Small intestine (tissue), 16 donors: ENCODE measurements at places on chromosomes 11 and 22.

- no peak for DNase-seq
These were observed 9.6 kb downstream of the SSTR3 start for GRCh38 chr22:37202716-37203115.

- peak; percentile 16 for DNase-seq
These were observed 35.0 kb upstream of the ADORA2A start for GRCh38 chr22:24392218-24392931.

DNA sequence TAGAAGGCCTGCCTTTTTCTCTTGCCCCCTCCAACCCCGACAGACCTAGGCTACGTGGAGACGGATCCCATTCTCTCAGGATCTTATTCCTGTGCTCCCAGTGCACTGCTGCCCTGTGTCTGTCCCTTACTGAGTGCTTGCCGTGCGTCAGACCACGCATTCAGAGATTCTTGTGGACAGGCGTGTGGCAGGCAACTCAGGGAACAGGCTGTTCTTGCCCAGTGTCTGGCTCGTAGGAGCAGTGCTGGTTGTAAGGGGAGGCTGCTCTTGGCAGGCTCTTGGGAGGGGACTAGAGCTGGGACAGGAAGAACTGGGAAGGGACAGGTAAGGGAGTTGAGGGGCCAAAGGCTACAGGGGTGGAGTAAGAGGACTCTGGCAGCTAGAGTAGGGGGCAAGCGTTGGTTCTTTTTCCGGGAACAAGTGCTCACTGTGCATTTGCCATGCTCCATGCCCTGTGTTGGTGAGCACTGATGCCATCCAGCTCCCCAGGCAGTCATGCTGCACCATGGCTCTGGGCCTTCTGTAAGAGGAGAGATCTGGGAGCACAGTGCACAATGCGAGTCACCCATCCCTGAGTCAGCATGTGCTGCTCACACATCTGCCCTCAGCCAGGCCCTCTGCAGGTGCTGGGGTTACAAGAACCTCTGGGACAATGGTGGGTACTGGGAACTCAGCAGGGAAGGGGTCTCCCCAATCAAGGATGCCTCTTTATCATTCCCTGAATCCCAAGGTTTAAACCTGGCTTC is 119.1 kb downstream of the TBC1D22A start:
- DNase-seq, result no peak

- DNase-seq, result no peak
These were observed 8.1 kb downstream of the CDKN1C start for GRCh38 chr11:2877474-2877873.

GRCh38 chr11:95055283-95055897 is 6.2 kb downstream of the KDM4F start:
- no peak for DNase-seq

DNA sequence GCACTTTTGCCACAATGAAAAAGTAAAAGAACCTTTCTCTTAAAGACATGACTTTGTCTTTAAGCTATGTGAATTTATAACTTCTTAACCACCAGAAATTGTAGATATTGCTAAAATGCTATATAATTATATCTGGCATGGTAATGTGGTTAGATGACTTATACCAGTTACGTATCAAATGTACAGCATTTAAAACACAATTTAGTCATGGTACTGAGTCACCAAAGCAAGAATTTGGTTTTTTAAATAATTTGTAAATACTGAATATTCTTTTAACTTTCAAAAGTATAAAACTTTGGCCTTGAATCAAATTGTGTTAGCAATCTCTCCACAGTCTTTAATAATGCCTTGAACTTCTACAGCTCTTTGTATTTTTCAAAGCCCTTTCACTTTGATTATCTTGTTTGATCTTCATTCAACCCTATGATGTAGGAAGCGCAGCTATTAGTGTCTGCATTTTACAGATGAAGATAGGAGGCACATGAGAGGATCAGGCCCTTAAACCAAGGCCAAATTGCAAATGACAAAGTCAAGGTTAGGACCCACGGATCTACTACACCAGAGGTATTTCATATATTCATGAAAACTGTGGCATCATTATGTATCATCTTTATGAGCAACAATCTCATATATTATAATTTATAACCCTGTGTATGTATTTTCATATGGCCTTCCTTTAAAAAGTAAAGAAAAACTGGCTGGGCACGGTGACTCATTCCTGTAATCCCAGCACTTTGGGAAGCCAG is 4.4 kb upstream of the SYTL2 start:
- no peak for DNase-seq

DNA sequence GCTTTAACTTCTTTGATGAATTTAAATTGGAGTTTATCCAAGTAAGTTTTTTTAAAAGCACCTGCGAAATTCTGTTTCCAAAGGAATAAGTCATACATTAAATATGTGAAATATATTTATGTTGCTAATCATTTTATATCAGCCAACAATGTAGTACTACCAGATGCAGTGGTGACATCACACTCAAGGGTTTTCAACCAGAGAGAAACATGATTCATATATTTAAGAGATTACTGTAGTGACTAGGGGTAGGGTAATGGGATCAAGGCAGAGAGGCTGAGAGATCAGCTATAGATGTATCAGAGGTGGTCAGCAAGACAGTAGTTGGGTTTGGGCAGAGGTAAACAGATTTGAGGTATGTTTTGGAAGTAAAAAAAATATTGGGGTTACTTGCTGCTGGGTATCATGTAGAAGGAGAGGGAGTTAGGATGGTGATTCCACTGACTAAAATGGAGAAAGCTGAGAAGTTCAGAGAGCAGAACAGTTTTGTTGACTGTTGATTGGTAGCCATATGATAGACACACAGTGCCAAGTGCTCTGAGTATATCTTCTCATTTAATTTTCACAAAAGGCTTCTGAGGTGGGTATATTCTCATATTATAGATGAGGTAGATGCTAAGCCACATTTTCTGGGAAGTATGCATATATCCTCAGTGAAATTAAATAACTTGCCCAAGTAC is 39.4 kb downstream of the CEP57 start:
- no peak for DNase-seq
